ENCODE measurements at places on chromosomes 11 and 22.

- no peak for DNase-seq
These were observed 23.7 kb downstream of the SNU13 start for GRCh38 chr22:41664951-41665350.

DNA sequence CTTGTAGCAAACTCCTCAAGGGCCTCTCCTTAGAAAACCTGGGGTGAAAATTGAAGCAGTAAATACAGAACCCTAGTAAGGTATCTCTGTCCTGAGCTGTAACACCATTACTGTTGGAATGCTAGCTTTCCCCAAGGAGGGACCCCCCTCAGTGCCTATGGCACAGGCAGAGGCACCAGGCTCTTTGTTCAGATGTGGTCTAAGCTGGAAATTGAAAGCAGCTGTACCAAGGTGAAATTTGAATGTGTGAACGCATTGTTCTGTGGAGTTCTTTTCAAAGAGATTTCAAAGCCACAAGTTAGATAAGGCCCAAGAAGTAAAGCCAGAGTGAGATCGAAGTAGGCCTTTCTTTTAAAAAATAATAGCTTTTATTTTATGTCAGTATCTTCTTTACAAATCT, 71.9 kb upstream of the HORMAD2 start:
- DNase-seq = no peak

DNA sequence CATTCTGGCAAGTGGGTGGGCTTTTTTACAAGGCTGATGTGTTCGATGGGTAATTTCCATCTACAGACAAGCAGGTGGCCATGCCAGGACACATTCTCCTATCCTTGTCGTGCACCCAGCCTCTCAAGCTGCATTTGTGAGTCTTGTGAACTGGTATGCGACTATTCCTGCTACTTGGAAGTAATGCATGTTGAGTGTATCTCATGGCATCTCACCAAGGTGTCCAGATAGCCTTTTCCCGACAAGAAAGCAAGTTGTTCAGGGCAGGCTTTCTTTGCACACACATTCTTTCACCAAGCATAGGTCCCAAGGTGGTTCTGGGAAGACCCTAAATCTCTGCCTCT, 18.8 kb upstream of the SYT13 start:
- DNase-seq = no peak

GRCh38 chr11:14449302-14449714, 50.3 kb downstream of the COPB1 start:
- DNase-seq = no peak

- DNase-seq = no peak
These were observed 89.6 kb upstream of the ARHGAP32 start for GRCh38 chr11:129281471-129282415.

DNA sequence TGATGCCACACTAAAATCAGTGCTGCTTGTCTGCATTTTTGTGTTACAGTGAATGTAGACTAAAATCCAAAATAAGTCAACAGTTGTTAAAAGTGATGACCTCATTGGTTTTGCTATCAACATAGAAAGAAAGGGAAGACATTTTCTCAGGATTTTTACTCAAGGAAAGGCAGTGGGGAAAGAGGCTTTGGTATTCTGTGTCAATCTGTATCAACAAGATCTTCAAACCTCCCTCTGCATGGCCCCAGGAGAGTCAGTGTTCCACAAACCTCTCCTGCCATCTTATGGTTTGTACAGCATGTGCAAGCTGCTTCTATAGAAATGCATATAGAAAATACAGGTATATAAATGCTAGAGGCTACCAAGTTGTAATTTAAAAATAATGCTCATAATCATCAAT, 13.8 kb upstream of the OR51M1 start:
- DNase-seq = no peak

DNA sequence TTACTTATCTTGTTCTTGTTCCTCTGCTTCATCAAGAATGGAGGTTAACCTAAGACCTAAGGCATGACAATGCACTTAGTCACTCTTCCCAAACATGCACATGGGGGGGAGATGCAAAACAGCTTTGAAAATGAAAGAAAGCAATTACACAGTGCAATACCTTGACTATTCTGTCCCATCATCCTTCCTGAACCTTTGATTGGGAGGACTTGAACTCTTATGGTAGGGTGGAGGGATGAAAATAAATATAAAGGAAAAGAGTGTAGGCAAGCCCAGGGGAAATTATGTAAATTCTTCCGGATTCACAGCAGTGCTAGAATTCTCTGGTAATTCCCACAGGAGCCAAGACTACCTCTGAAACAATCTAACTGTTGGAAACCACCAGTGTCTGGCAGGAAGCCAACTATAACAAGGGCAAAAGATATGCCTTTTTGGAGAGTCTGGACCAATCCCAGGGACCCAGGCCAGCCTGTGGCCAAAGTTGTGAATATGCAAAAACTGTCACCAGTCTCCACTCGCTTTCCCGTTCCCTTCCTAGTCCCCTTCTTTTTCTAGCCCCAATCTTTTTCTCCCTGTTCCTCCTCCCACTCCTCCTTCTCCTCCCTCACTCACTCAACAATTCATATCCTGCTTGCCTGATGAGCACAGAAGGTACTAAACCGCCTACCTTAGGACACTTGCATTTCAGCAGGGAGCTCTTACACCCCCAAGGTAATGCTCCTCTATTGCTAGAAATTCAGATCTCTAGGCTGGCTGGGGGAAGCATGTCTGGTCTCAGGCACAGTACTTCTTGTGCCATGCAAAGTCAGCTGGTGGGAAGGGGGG, 2.5 kb upstream of the RCN1 start:
- DNase-seq = peak; percentile 65

DNA sequence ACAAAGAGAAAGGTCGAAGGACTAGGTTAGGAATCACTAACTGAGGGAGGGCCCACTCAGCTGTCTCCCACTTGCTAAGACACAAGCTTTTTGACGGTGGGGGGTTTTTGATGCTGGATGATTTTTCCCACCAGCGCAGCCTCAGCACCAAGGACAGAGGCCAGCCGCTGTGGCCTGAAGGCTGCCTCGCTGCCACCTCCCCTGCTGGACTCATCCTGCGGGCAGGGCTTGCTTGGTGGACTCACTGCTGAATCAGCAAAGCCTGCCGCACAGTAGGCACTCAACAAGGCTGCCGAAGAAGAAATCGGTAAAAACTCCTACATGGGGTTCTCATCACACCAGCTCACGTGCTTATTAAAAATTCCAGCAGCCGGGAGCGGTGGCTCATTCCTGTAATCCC, 2.6 kb downstream of the ALG12 start:
- no peak for DNase-seq

- no peak for DNase-seq
These were observed 17.9 kb upstream of the PDE3B start for GRCh38 chr11:14625586-14626205.

- DNase-seq = no peak
These were observed 16.2 kb downstream of the MADD start for GRCh38 chr11:47285969-47286770.

DNA sequence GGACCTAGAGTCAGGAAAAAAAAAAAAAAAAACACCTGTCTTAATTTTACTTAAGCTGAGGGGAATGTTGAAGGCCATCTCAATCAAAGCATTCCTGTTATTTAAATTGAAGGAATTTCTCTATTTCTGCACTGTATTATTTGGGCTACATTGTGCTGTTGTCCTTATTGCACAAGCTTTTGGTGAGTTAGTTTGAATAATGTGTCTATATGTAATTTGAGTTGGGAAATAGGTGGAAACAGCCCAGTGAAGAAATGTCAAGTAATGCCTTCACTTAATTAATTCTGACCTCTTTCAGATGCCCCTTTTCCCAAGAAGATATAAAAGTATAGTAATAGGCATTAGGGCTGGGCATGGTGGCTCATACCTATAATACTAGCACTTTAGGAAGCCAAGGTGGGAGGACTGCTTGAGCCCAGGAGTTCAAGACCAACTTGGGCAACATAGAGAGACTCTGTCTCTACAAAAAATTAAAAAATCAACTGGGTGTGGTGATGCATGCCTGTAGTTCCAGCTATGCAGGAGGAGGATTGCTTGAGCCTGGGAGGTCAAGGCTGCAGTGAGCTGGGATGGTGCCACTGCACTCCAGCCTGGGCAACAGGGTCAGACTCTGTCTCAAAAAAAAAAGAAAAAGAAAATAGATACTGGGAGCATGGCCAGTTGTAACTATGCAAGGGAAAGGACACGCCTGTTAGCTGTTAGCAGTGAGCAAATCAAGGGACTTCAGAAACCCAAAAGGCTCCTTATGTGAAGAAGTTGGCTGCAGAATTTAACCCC, 34.9 kb downstream of the OR10A6 start:
- no peak for DNase-seq

DNA sequence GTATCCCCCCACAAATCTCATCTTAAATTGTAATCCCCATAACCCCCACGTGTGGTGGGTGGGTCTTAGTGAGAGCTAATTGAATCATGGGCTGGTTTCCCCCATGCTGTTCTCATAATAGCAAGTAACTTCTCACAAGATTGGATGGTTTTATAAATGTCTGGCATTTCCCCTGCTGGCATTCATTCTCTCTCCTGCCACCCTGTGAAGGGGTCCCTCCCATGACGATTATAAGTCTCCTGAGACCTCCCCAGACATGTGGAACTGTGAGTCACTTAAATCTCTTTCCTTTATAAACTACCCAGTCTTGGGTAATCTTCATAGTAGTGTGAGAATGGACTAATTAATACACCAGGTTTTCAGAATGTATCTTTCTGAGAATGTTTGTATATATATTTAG, 1159.4 kb downstream of the FAM181B start:
- DNase-seq = no peak

GRCh38 chr11:38543986-38544385, 1946.0 kb upstream of the RAG2 start:
- DNase-seq = no peak

- peak; percentile 7 for DNase-seq
These were observed 451 bp downstream of the FHIP1B start for GRCh38 chr11:6233984-6234386.

GRCh38 chr11:27317751-27318150, 45.3 kb downstream of the CCDC34 start:
- no peak for DNase-seq

- DNase-seq = no peak
These were observed 1.1 kb upstream of the ADM start for GRCh38 chr11:10303558-10304363.

DNA sequence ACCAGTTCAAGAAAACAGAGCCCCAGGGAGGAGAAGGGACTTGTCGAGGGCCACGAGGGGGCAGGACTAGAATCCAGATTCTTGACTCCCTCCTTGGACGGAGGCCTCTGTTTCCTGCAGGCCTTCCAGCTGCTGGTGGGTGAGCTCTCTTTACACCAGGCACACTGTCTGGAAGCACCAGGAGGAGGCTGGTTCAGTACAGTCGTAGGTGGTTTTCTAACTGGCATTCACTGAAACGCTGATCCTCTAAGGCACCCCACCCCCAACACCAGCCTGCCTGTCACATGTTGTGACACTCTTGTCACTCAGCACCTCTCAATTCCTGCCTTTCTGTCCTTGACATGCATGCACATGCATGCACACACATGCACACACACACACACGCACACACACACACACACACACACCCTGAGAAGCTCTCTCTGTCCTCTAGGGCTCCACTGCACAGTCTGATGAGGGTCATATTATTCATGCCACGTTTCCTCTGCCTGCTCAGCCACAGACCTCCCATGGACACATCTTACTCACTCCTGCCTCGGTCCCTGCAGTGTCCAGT, 751 bp downstream of the MS4A10 start:
- DNase-seq = no peak

- DNase-seq = no peak
These were observed 81.1 kb downstream of the BDNF start for GRCh38 chr11:27619039-27619574.

DNA sequence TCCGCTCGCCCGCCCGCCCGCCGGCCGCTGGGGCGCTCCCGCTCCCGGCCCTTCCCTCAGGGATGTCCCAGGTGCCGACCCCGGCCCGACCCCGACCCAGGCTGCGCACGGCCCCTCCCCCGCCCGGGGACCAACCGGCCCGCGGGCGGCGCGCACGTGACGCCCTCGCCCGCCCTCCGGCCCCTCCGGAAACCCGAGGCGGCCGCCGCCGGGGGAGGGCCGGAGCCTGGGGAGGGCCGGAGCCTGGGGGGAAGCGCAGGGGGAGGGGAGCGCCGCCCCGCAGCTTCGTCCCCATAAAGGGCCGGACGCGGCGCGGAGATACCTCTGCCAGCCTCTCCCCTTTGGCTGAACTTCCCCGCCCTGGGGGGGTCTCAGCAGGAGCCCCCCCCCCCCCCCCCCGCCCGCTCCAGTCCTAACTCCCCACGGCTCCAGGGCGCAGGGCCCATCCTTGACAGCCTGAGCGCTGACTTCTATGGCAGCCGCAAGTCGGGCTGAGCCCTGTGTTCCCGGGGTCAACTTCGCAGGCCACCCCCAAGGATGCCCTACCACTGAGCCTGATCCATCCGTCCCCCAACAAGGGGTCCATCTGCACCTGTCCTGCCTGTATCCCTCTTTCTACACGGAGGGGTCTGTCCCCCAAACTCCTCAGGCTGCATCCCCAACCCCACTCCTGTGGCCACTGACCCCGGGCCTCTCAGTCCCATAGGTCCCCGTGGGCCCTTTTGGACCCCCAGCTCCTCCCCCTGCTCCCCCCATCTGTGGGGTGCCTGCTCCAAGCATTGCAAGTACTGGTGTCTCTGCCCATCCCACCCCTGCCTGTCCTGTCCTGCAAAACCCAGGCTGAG, at the start of gene MAPK12:
TSS of gene MAPK12 (minus strand) at position 69 of the 845 bp plus-strand sequence. CDS start 174 bp downstream, outside the sequence.
- DNase-seq = peak; percentile 51

DNA sequence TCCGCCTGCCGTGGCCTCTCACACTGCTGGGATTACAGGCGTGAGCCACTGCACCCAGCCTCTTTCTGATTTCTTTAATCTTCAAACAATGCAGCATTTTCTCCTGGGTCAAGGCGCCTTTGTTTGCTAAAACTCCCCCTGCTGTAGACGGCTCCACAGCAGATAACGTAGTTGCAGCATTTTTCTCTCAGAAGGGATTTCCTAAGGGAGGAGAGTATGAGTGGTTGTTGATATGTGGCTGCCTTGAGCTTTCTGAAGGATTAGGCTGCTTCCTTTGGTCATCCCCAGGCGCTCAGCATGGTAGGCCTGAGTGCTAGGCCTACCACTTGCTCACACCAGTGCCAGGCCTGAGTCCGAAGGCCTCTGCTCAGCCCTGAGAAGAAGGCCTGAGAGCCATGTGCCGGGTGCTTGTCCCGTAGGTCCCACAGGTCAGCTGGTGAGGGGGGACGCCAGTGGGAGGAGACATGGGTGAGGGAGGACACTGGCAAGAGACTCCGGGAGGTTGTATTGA, 18.1 kb downstream of the SMARCB1 start:
- no peak for DNase-seq

DNA sequence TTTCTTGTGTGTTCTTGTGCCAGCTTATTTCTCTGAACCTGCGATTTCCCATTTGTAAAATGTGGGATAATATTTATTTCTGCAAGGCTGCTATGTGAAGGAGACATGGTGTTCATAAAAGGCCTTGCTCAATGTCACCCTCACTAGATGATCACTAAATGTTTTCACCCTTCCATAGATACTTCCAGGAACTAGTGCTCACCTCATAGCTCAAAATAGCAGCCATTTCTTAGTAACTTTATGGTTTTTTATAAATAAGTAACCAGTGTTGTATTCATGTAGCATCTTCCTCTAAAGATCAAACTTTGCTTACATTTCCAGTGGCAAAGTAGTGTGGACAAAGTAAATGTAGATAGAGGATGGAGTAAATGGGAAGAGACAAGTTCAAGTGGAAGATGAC, 23.8 kb downstream of the SYTL2 start:
- no peak for DNase-seq
